ENCODE measurements at places on chromosomes 4 and X.

DNA sequence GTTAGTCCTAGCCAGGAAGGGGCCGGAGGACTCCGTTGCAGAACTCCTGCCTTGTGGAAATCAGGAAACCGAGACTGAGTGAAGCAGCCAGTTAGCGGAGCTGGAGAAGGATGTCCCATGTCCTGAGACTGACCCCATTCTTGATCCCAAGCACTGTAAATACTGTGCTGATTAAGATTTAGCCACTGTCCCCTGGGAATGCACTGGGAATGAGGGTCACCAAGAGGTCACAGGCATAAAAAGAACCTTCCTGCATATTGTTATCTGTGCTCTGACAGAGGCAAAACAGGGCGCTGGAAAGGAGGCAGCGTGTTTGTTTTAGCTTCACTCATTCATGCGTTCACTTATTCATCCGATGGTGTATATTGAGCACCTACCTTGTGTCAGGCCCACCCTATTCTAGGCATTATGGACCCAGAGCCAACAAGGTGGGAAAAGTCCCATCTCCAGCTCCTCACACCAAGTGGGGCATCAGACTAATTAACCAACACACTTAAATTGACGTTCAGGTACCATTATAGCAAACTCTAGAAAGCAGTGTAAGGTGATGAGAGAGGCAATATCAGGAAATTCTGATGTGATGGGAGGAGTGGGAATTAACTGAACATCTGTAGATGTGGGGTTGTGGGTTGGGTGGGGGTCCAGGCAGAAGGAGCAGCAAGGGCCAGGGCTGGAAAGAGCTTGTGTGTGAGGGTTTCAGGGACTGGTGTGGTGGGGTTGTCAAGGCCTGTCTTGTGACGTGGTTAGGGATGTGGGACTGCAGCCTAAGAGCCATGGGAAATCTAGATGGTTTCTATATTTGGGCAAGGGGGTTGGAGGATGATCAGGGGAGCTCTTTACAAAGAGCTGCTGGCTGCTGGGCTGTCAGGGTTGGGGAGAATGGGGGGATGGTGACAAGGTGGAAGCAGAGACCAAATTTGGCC is 10.6 kb upstream of the SLC2A9 start:
- DNase-seq: no peak

DNA sequence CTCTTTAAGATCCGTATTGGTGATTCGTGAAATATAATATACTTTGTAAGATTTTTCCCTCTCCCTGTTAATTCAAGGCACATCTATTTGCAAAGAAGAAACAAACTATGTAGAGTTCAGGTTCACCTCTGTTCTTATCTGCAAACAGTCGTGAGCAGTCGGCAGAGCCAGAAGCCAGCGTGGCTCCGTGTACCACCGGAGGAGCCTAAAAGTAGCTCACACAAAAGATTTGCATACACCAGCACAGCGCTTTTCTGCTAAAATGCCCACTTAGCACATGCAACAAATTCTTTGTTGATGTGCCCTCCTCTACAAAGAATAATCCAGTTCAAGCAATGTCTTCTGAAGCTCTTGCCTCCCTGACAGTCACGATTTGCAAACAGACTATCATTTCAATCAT is 416.0 kb upstream of the TENM3 start:
- DNase-seq: no peak

- no peak for DNase-seq
Measured at GRCh38 chrX:63664083-63664482, 120.9 kb downstream of the ARHGEF9 start.

- no peak for DNase-seq
Measured at GRCh38 chrX:72313707-72314641, 8.3 kb upstream of the CITED1 start.

DNA sequence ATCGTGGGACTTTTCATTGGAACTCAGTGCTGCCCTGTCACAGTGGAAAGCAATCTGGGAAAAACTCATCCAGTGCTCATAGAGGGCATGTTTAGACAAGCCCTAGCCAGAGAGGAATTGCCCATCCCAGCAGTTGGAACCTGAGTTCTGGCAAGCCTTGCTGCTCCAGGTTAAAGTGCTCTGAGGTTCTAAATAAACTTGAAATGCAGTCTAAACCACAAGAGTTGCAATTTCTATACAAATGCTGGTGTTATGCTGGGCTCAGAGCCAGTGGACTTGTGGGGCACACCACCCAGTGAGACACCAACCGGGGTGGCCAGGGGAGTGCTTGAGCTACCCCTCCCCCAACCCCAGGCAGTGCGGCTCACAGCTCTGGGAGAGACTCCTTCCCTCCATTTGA is 142.8 kb upstream of the PPP1R2C start:
- no peak for DNase-seq

- no peak for DNase-seq
Measured at GRCh38 chr4:60885011-60885410, 315.1 kb upstream of the ADGRL3 start.

All from stimulated activated CD4-positive, alpha-beta T cell treated with anti-CD3 and anti-CD28 coated beads, Interleukin-12 subunit alpha, Interleukin-12 subunit beta, amount 100 ng/mL, for 24 hours (primary cell).